ENCODE measurements at places on chromosomes 12 and 14. TPM values are rescaled to one million over a fixed set of nuclear protein-coding genes. Genes with fewer than 3 reads are reported as not detected.

DNA sequence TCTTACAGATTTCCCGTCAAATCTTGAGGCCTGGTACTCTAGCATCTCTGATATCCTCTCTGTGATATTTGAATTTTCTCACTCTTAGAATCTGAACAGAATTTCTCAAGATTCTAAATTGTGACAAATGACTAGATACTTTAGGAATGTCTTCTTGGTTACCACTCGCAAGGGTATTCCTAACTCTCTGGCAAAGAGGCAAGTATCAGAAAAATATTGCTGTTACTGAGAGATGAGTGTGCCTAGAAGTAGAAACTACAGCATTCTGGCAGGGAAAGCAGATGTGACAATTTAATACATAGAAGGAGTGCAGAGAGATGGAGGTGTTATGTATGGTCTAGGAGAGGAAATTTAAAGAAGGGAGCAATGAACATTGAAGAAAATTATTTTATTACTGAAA is 467.8 kb downstream of the LRIG3 start:
- no peaks in the 10 kb centered on the region for H3K36me3 ChIP-seq
- no peak overlapping the region for H3K4me3 ChIP-seq
- H3K27ac ChIP-seq, result no peak overlapping the region
- no peaks in the 10 kb centered on the region for H3K27me3 ChIP-seq
- H3K4me1 ChIP-seq, result no peaks in the 10 kb centered on the region

GRCh38 chr12:9902539-9903228 is 21.4 kb downstream of the KLRF2 start:
- H3K4me1 ChIP-seq, result peaks cover 27% of the 10 kb centered on the region
- H3K36me3 ChIP-seq, result peaks cover 54% of the 10 kb centered on the region
- H3K4me3 ChIP-seq, result no peak overlapping the region
- no peak for DNase-seq
- H3K27ac ChIP-seq, result no peak overlapping the region
- no peaks in the 10 kb centered on the region for H3K27me3 ChIP-seq

The TGM1 gene
- 5.7 TPM for total RNA-seq

The MDGA2 gene
- total RNA-seq, result not detected

The EML5 gene
- total RNA-seq, result 2.2 TPM

GRCh38 chr12:110935588-110935987 is 15.2 kb upstream of the MYL2 start:
- no peak overlapping the region for H3K4me3 ChIP-seq
- peaks cover 6% of the 10 kb centered on the region for H3K4me1 ChIP-seq
- no peak overlapping the region for H3K27ac ChIP-seq
- no peak for DNase-seq

GRCh38 chr12:105083031-105083430 is 1.2 kb downstream of the ALDH1L2 start:
- H3K4me1 ChIP-seq, result peaks cover 7% of the 10 kb centered on the region
- H3K36me3 ChIP-seq, result no peaks in the 10 kb centered on the region
- H3K27me3 ChIP-seq, result peaks cover 30% of the 10 kb centered on the region
- DNase-seq, result no peak

The GPR132 gene
- total RNA-seq, result 43.5 TPM

The LMO3 gene
- total RNA-seq, result not detected

DNA sequence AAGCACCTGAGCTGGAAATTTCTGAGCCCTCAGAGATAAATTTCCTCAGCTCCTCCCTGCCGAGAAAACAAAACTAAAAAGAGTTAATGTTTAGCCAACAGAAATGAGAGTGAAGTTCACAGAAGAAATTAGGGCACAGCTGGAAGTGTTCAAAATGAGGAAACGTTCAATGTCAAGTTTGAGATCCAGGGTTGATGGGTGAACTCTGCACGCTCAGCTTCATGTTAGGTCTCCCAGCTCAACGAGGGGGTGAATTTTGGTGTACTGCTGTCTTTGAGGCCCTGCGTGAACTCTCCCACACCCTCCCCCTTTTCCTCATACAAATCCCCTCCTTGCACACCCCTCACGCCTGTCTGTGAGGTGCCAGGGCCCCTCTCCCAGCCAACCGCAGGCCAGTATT is 13.3 kb upstream of the OAS3 start:
- H3K4me3 ChIP-seq, result no peak overlapping the region
- DNase-seq, result no peak
- H3K4me1 ChIP-seq, result no peaks in the 10 kb centered on the region
- H3K36me3 ChIP-seq, result peaks cover 68% of the 10 kb centered on the region
- H3K27me3 ChIP-seq, result no peaks in the 10 kb centered on the region

DNA sequence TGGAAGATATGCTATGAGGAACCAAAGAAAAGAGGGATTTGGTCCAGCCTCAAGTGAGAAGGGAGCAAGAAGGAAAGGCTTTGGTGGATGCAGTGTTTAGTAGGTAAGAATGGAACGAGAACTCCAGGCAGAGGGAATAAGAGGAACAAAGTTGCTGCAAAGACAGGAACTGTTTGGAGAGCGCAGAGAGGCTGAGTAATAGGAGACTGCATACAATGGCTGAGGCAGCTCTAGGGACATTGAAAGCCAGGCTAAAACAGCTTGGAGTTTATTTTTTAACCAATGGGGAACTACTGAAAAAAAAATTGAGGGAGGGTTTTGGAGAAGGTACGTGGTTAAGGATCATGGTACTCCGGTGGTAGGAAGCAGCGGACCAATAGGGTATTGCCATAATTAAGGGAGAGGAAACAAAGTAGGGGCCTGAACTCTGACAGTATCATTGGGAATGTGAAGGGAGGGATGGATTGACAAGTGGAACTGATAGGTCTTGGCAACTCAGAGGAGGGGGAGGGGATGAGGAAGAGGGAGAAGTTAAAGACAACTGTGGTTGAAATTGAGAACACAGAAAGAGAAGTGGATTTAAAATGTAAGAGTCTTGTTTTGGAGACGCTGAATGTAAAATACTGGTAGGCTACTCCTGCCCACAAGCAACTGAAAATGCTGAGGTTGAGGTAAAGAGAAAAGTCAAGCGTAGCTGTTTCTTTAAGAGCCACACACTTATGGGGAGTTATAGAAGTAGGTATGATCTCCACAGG is 4.8 kb downstream of the ASCL4 start:
- peaks cover 59% of the 10 kb centered on the region for H3K27me3 ChIP-seq
- H3K4me1 ChIP-seq, result peaks cover 16% of the 10 kb centered on the region
- H3K27ac ChIP-seq, result no peak overlapping the region
- no peak overlapping the region for H3K4me3 ChIP-seq

DNA sequence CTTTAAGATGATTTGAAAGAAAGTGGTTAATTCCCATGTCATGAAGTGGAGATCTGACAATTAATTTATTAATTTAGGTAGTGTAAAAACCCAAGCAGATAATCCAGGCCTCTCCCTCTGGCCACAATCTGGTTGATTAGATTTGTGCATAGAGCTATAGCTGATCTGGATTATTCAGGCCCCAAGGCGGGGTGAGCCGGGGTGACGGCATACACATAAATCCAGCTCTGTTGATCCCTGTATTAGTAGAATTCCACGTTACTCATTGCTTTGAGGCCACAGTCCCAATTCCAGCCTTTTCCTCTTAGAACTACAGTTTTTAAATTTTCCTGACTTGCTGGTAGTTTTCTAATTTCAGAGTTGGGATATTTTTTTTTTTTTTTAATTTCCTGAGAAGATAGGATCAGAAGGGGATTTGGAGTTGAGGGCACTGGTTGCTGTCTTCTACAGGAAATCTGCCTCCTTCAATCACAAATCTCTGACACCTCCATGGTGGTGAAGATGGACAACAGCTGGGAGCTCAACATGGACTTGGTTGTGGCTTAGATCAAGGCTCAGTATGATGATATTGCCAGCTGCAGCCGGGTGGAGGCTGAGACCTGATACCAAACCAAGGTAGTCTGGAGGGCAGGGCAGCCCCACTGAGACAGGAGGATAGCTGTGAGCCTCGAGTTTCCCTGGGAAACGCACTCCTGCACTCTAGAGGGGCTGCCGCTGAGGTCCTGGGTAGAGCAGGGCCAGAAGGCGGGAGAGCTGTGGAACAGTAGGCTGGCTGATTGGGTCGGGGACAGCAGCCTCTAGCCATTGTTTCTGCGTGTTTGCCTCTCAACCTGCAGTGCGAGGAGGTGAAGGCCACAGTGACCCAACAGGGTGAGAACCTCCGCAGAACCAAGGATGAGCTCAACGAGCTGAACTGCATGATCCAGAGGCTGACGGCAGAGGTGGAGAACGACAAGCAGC is 19.4 kb downstream of the KRT85 start:
- DNase-seq, result no peak
- H3K27ac ChIP-seq, result no peak overlapping the region
- H3K27me3 ChIP-seq, result peaks cover 19% of the 10 kb centered on the region
- no peak overlapping the region for H3K4me3 ChIP-seq
- H3K4me1 ChIP-seq, result peaks cover 11% of the 10 kb centered on the region

DNA sequence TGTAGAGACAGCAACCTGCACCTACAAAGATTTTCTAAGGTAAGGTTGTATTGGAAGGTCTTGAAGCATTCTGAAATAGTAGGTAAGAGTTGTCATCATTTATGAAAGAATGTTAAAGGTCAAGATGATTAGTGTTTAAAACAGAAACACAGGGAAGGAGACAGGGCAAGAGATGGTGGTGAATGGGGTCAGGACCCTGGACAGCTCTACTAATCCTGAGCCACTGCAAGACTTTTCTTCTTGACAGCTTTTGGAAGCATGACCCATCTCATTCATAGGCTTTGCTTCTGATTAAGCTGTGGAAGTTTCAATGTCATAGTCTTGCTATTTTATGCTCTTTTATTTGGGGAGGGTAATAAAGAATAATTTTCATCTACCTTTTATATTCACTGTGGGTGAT is 75.5 kb upstream of the CAND1 start:
- H3K4me3 ChIP-seq, result no peak overlapping the region
- peaks cover 2% of the 10 kb centered on the region for H3K27me3 ChIP-seq
- DNase-seq, result no peak
- H3K4me1 ChIP-seq, result peaks cover 3% of the 10 kb centered on the region
- H3K27ac ChIP-seq, result no peak overlapping the region

- no peak overlapping the region for H3K27ac ChIP-seq
- H3K27me3 ChIP-seq, result no peaks in the 10 kb centered on the region
- H3K36me3 ChIP-seq, result no peaks in the 10 kb centered on the region
- H3K4me3 ChIP-seq, result no peak overlapping the region
Observed at GRCh38 chr14:73339846-73340595, 102.7 kb downstream of the PAPLN start.

DNA sequence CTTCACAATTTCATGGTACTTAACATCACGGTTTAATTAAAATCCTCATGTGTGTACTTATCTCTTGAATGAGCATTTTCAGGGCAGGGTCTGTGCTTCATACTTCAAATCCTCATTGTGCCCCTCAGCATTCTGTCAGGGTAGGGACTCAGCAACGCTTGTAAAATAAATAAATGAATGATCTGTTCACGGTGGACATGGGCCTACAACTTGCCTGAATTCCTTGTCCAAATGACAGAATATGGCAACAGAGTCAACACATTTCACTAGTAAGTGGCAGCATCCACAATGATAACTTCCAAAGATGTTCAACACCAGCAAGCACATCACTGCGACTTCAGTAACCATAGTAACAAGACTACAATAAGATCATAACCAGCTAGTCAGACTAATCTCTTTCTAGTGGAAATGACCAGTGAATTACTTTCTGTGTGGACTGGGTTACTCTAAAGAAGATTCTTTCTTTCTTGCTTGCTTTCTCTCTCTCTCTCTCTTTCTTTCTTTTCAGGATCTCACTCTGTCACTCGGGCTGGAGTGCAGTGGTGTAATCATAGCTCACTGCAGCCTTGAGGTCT is 14.5 kb upstream of the GNPTAB start:
- no peak for DNase-seq
- H3K4me1 ChIP-seq, result no peaks in the 10 kb centered on the region
- H3K27me3 ChIP-seq, result peaks cover 5% of the 10 kb centered on the region
- no peak overlapping the region for H3K27ac ChIP-seq

Data from activated naive CD8-positive, alpha-beta T cell treated with anti-CD3 and anti-CD28 coated beads, Interleukin-2, amount 10 ng/mL, durations not matched to agents 7 days and 5 days (primary cell).